ENCODE measurements at places on chromosomes 1 and 21.
A peak's percentile ranks its signal among the peaks of the same experiment; 100 is the strongest.

GRCh38 chr21:44370786-44371410, 17.5 kb downstream of the TRPM2 start:
- no peak for DNase-seq

GRCh38 chr1:239221656-239222055, 164.7 kb upstream of the CHRM3 start:
- no peak for DNase-seq

DNA sequence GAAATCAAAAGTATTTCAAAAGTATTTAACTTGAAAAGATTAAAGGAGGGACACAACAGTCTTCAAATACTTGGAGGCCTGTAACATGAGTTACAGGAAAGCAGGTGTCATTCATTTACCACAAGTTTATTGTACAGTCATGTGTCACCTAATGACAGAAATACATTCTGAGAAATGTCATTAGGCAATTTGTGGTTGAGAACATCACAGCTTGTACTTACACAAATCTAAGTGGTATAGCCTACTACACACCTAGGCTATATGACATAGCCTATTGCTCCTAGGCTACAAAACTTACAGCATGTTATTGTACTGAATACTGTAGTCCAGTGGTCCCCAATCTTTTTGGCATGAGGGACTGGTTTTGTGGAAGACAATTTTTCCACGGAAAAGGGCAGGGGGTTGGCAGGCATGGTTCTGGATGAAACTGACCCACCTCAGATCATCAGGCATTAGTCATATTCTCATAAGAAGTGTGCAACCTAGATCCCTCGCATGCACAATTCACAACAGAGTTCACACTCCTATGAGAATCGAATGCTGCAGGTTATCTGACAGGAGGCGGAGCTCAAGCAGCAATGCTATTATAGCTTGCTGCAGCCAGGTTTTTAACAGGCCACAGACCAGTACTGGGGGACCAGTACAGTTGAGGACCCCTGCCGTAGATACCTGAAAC, 25.0 kb upstream of the PHTF1 start:
- no peak for DNase-seq

- DNase-seq, result no peak
These were observed 86.3 kb downstream of the CAMK2N1 start for GRCh38 chr1:20399606-20400180.

DNA sequence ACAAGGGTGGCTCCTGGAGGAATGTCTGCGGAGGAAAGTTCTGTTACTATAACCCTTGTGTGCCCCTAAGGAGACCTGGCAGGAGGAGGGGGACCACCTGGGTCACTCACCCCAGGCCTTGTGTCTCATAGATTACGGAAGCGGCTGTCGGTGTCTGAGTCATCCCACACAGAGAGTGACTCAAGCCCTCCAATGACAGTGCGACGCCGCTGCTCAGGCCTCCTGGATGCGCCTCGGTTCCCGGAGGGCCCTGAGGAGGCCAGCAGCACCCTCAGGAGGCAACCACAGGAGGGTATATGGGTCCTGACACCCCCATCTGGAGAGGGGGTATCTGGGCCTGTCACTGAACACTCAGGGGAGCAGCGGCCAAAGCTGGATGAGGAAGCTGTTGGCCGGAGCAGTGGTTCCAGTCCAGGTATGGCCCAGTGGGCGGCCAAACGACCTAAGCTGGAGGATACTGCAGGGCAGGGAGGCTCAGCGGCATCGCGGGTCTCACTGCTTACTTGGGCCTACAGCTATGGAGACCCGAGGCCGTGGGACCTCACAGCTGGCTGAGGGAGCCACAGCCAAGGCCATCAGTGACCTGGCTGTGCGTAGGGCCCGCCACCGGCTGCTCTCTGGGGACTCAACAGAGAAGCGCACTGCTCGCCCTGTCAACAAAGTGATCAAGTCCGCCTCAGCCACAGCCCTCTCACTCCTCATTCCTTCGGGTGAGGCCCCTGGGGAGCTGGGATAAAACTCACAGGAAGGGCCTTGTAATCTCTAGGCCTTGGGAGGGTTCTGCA, 101.4 kb downstream of the PIK3R3 start:
- no peak for DNase-seq

DNA sequence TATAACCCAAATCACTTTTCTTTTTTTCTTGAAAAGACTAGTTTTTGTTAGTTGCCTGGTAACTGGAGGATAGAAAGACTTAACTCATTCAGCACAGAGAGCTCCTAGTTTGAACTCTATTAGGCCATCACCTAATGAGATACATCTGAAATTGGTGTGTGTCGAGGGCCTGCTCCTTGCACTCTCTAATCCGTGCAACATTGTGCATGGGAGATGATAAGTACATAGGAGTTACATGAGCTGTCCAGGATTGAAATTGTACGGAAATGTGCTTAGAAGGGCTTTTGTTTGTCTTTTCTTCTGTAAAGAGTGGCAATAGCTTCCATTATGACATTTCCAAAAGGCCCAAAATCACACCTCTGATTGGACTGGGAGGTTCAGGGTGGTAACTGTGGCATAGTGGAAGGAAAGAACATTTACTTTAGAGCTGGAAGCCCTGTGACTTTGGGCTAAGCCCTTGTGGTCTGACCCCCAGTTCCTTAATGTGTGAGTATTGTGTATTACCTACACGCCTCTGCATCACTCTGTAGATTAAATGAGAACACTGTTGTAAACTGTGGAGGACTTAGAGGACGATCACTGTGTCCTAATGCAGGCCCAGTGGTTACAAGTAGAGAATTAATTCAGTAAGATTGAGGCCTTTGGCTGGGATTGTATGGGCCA, 71.2 kb downstream of the FGGY start:
- DNase-seq, result no peak

DNA sequence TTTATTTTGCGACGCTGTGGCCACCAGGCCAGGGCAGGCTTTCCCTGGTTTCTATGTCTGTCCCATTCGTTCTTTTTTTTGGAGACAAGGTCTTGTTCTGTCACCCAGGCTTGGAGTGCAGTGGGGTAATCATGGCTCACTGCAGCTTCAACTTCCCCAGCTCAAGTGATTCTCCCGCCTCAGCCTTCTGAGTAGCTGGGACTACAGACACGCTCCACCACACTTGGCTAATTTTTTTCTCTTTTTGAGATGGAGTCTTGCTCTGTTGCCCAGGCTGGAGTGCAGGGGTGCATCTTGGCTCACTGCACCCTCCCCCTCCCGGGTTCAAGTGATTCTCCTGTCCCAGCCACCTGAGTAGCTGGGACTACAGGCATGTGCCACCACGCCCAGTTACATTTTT, 43.4 kb upstream of the WNT4 start:
- no peak for DNase-seq

GRCh38 chr1:2190491-2190976, 4.0 kb downstream of the FAAP20 start:
- DNase-seq, result no peak

DNA sequence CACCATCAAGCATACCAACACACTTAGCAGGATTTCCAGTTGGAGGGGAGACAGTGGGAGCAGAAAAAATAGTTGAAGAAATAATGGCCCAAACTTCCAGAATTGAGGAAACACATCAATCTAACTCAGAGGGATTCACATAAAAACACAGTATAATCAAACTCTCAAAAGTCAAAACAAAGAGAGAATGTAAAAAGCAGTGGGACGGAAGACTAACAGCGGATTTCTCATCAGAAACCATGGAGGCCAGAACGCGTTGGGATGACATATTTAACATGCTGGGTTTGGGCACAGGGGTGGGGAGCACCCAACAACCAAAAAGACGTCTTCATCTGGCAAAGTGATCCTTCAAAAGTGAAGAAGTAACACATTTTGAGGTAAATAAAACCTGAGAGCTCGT, 7.0 kb upstream of the KRTAP10-9 start:
- DNase-seq, result no peak

GRCh38 chr1:201531551-201532425, 7.1 kb upstream of the NAV1 start:
- DNase-seq, result no peak

DNA sequence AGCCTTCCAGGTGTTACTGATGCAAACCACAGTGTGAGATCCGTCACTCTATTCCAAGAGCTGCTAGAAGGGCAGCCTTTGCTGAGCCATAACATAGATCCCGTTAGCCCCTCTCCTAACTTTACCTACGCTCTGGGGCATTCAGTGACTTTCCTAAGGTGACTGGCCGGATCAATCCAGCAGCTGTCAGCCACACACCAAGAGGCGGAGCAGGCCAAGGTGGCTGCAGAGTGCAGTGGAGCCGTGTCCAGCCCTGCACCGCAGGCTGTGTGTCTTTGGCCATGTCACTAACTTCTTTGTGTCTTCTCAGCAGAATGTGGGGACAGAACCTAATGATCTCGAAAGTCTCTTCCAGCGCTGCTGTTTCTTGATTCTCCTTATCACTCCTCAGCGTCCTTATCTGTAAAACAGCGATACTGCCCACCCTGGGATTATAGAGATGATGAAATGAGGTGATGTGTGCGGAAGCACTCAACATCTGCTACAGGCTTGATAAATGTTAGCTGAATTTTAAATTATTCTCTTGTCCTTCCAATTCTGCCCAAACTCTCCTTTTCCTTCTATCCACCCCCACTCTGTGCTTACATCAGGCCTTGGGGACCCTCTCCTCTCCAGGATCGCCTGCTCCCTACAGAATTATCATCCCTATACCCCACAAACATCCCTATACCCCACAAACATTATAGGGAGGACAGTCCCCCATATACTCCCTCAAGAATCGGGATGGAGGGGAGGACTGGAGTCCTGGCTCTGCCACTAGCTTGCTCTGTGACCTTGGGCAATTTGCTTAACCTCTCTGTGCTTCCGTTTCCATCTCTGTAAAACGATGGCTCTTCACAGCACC, 25.8 kb upstream of the LRRN2 start:
- no peak for DNase-seq

DNA sequence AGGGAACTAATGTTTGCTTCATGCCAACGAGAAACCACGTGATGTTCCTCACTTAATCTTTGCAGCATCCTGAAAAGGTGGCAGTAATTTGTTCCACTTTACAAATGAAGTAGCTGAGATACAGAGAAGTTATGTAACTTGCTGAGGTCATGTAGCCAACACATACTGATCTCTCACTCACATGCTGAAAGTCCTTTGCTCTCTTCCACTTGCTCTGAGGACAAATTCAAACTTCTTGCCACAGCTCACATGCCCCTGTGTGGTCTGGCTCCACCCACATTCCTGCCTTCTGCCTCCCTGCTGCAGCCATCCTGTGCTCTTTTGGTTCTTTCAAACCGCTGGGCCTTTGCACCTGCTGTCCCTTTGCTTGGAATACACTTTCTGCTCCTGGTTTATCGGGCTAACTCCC, 55.4 kb downstream of the TMCO4 start:
- DNase-seq, result no peak

GRCh38 chr1:202802998-202803932, 5.0 kb downstream of the KDM5B start:
- no peak for DNase-seq

DNA sequence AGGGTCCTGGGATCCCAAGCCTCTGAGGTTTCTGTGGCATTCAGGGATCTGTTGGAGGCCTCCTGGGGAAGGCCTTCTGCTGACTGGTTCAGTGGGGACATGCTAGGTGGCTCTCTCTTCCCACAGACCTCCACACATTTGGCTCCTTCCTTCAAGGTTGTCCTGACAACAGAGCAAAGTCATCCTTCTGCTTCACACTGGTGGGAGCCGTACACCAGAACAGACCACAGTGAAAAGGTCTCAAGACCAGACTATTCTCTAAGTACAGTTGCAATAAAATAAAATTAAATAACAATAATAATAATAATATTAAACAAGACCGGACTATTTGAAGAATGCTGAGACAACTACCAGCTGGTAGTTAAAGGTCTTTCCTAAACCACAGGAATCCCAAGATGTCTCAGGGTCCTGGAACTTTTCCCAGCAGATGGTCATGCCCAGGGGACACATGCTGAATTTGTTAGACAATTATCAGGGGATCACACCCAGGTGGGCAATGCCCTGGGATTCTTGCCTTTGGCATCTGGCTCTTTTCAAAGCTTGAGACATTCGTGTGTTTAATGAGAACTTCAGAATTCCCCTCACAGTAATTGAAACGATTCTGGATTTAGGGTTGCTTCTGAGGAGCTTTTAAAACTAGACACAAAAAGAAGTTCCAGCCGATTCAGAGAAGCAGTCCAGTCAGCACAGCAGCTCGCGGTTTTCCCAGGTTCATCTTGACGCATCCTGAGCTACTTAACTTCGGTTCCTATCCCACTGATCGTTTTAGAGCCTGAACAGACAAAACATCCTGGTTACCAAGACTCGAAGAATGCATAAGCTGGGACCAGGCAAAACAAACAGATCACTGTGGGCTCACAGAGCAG, 22.9 kb downstream of the HTR1D start:
- DNase-seq, result no peak

GRCh38 chr1:168202941-168203654, 22.7 kb upstream of the SFT2D2 start:
- DNase-seq, result no peak

DNA sequence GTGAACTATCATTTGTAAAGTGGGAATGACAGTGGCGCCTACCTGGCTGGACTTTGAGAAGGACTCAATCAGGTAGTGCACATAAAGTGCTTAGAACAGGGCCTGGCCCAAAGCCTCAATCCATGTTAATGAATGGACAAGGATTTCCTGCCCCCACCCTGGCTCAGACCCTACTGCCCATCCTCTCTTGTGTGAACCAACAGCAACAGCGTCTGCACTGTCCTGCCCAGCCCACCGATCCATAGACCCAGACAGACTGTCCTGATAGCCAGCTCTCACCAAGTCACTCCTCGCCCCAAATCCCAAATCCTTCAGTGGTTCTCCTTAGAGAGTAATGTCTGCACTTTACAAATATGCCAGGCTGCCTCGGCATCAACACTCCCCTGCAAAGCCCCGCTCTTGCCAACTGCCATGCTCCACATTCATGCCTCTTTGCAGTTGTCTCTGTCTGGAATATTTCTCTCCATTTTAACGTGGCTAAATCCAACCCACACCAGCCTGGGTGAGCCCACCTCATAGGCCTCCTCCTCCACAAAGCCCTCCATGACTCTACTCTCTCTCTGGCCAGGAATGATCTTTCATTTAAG, 157.6 kb upstream of the EDN2 start:
- DNase-seq, result no peak

- DNase-seq, result no peak
These were observed 71.8 kb upstream of the LRRC53 start for GRCh38 chr1:74584185-74584584.

- peak; percentile 12 for DNase-seq
These were observed 53.0 kb upstream of the DESI2 start for GRCh38 chr1:244599937-244600350.

GRCh38 chr1:115134231-115134630, 44.9 kb upstream of the TSPAN2 start:
- DNase-seq, result no peak

GRCh38 chr1:108644984-108645383, 15.9 kb downstream of the HENMT1 start:
- peak; percentile 68 for DNase-seq

DNA sequence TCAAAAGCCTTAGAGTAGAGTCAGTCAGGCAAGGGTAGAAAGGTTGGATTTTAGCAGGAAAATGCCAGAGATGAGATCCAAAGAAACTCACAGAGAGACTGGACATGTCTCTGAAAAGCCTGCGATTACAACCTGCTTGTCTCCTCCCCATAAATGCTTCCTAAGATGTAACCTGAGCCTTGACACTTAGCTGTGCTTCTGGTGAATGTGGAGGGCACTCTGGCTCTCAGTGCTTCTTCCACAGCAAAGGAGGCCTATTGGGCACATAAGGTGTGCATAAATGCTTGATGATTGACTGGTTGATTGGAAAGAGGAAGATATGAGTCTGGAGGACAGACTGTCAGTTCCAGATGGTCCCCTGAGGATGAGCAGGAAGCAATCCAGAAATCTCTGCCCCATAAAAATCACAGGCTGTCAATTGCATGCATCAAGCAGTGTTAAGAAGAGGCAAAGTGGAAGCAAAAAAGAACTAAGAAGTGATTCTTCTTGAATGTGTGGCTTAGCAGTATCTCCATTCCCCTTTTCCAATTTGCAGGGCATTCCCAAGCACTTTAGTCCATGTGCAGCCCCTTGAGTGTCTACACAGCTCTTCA, 236.2 kb upstream of the RRP15 start:
- DNase-seq, result no peak
